HCT116 (cell line): ENCODE measurements at places on chromosomes 2 and 18.

GRCh38 chr2:139122711-139123158 lies 342.5 kb upstream of the NXPH2 start:
- DNase-seq = peak; percentile 80

GRCh38 chr2:189613077-189613636 lies 32.6 kb upstream of the SLC40A1 start:
- DNase-seq = no peak

DNA sequence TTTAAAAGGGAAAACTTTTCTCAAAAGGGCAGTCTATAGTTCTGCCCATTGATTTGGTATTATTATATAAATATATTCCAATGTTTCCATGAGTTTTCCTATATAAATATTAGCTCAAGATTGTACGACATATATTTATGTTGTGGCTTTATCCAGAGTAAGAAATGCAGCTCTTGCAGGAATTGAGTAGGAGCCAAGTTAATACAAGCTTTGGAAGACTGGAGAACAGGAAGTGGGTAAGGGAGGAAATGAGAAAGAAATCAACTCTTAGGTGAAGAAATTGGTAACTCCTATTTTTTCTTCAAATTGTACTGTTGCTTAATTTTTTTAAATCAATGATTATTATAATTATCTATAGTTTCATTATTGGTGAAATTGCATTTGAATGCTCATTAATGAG lies 105.4 kb upstream of the FAM117B start:
- DNase-seq = no peak

DNA sequence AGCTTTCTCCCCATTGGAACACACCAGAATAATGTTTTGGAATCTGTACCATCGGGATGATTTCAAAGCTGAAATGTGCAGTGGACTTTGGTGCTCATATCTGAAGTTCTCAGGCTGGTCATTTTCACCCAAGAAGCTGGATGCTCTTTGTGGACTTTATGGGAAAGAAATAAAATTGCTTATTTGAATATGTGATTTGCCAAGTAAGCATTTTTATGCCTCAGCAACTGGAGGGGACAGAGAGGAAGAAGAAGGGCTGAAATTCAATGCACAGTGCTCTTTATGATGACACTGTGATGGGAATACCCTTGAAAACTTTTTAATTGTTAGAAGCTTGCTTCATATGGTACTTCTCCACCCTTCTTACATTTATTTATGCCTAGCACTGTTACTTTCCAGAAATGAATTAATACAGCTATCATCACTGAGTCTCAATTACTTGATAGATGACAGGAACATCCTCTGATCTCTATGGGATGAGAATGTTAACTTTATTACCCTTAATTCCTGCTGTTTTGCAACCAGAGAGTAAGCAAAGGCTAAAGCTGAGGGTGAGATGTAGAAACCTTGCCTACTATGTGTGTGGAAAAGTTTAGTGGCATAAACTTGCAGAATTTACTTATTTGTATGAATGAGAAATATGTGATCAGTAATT lies 23.6 kb downstream of the SETBP1 start:
- DNase-seq = no peak

GRCh38 chr2:231621051-231621879 lies 28.6 kb downstream of the TEX44 start:
- DNase-seq = peak; percentile 86

DNA sequence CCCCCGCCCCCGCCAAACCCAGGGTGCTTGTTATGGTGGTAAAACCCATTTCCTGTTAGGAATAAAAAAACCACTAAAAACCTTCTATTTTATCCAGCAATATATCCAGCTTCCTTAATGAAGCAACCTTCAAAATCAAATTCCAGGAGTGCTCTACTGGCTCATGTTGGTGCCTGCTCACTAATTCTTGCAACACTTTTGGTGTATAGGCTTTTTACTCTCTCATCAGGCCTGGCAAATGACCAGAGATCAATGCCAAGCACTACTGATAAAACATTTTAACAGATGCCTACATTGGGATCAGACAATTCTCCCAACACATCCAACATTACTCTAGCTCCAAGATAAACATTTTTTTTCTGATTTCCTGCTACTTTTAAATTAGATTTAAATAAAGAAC lies 312.4 kb downstream of the KCNJ3 start:
- no peak for DNase-seq

- DNase-seq = no peak
Measured at GRCh38 chr2:187377340-187377739, 70.7 kb downstream of the CALCRL start.
